DMS53 (cell line): ENCODE measurements at places on chromosomes 2 and 18.

DNA sequence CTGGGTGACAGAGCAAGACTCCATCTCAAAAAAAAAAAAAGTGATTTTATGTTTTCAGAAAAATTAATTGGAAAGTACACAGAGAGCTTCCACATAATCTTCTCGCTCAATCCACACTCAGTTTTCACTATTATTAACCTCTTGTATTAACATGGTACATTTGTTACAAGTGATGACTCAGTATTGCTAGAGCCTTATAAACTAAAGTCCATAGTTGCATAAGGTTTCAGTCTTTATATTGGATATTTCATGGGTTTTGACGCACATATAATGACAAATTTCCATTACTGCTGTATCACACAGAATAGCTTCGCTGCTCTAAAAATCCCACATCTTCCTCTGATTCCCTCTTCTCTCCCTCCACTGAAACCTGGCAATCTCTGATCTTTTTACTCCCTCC lies 603.5 kb downstream of the XIRP2 start:
- no peak for DNase-seq

DNA sequence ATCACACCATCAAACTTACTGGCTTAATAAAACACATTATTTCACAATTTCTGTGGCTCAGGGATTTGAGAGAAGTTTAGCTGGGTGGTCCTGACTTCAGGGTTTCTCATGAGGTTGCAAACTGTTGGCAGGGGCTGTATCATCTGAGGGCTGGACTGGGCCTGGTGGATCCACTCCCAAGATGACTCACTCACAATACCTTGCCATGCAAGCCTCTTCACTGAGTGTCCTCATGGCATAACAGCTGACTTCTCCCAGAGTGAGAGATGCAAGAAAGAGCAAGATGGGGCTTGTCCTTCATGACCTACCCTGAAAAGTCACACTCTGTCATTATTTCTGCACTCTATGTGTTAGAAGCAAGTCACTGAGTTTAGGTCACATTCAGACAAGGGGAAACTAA lies 73.8 kb downstream of the AQP4 start:
- DNase-seq = peak; percentile 48

DNA sequence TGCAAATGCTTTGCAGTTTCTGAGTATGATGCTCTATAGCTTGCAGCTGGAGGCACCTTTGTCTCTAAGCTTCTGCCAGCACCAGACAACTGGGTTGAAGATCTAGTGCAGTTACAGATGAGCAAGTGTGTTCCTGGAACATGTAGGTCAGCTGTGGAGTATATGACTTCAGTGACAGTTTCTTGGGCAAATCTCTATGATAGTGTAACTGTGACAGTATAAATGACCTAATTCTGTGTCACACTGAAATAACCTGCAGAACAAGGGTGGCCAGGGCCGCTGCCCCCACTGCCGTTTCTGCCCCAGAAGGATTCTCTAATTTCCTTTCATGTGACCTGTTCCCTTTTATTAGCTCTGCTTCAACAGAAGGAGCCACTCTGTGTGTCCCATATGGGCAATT lies 145.3 kb upstream of the DAPL1 start:
- no peak for DNase-seq

GRCh38 chr2:157439824-157440186 lies 4.1 kb downstream of the CYTIP start:
- DNase-seq = no peak
